Activated gamma-delta T cell treated with Interleukin-2 at 50 U/mL for 16 hours (primary cell): ENCODE measurements at places on chromosomes 2 and 18.

GRCh38 chr18:30177056-30177455, 865.5 kb downstream of the DSC3 start:
- DNase-seq: no peak

GRCh38 chr18:52624702-52625101, 284.7 kb downstream of the DCC start:
- DNase-seq: no peak

DNA sequence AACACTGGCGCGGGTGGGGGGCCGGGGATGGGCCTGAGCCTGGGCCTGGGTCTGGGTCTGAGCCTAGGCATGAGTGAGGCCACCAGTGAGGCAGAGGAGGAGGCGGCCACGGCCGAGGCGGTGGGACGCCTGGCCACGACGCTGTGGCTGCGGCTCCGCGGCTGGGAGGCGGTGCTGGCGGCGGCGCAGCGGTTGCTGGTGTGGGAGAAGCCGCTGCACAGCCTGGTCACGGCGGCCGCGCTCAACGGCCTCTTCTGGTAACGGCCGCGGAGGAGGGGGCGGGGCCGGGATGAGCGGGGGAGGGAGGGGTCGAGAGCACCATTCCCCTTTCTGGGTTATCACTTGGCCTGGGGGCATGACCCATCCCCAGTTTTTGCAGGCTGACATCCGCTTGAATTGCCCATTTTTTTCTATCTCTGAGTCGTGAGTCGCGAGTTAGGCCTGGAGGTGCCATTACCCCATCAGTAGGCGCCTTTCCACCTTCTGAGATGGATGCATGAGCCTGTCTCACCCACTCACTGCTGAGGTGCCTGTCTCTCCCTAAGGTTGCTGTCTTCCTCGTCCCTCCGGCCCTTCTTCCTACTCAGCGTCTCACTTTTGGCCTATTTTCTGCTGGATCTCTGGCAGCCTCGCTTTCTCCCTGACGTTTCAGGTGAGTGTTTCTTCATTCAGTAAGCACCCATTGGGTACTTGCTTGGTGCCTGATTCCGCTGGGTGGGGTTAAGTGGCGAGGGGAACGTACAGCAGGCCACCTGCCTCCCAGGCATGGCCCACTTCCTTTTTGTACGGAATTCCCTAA, 501 bp downstream of the RETREG2 start:
- peak; percentile 29 for DNase-seq

DNA sequence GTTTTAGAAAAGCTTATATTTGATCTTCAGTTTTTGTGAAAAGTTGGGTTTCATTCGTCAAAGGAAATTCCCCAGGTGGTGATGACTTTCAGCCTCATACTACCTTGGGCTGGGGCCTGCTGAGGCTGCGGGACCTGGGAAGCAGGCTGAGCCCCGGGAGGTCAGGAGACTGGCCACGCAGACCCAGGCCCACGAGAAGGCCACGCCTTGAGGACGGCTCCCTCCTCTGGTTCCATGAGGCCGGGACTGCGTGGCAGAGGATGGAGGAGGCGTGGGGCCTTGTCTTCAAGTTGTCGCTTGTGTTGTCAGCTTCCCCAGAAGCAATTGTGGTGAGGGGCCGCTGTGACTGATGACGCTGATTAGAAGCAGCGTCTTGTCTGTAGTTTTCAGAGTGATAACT, 11.8 kb downstream of the CNDP2 start:
- DNase-seq: no peak

- peak; percentile 30 for DNase-seq
These were observed 797 bp upstream of the GRHL1 start for GRCh38 chr2:9950521-9951271.

- DNase-seq: no peak
These were observed 25.8 kb downstream of the XDH start for GRCh38 chr2:31388736-31389135.

DNA sequence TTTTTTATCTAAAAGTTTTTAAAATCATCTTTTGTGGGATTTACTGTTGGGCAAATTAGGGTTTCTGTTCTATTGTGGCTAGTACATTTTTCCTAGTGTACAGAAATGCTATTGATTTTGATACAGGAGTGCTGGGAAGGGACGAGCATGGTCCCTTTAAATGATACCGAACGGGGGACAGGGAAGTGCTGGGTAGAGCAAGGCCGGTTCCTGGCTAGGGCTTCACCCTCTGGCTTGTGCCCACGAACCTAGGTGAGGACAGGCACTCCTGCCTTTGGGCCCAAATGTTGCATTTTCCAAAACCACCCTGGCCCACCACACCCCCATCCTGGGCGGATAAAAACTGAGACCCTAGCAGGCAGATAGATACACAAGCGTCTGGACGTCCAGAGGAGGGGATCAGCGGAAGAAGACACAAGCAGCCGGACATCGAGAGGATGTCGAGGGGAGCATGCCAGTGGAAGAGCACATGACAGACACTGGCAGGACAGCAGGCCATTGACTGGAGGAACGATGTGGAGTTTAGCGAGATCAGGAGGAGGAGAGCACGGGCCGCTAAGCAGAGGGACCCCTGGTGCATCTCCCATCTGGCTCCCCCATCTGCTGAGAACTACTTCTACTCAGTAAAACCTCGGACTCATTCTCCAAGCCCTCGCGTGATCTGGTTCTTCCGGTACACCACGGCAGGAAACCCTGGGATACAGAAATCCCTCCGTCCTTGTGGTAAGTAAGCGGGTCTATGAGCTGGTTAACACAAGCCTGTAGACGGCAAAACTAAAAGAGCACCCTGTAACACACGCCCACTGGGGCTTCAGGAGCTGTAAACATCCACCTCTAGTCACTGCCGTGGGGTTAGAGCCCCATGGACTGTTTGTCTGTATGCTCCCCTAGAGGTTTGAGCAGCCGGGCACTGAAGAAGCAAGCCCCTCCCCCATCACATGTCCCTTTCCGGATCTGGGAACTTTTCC, 13.5 kb upstream of the CALCRL start:
- no peak for DNase-seq

- DNase-seq: peak; percentile 17
These were observed 78.8 kb upstream of the TTC39C start for GRCh38 chr18:23935804-23936203.

- DNase-seq: no peak
These were observed 47.6 kb downstream of the COL5A2 start for GRCh38 chr2:189131991-189132390.

DNA sequence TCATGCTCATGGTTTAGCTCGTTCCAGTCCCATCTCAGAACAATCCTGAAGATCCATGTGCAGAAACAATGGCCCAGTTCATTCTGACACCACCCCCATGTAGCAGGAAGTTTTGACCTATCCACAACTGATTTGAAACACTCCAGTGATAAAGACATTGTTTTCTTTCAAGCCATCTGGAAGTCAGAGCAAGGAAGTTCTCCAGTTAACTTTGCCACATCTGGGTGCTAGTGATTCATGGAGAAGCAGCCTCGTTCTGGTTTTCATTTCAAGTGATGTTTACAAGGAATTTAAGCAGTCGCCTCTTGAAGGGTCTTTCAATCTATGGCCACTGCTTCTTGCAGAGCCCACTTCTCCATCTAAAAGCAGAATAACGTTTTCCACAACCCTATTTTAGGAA, 36.6 kb upstream of the TWIST2 start:
- no peak for DNase-seq

GRCh38 chr2:26162963-26163362, 9.9 kb upstream of the GAREM2 start:
- no peak for DNase-seq

DNA sequence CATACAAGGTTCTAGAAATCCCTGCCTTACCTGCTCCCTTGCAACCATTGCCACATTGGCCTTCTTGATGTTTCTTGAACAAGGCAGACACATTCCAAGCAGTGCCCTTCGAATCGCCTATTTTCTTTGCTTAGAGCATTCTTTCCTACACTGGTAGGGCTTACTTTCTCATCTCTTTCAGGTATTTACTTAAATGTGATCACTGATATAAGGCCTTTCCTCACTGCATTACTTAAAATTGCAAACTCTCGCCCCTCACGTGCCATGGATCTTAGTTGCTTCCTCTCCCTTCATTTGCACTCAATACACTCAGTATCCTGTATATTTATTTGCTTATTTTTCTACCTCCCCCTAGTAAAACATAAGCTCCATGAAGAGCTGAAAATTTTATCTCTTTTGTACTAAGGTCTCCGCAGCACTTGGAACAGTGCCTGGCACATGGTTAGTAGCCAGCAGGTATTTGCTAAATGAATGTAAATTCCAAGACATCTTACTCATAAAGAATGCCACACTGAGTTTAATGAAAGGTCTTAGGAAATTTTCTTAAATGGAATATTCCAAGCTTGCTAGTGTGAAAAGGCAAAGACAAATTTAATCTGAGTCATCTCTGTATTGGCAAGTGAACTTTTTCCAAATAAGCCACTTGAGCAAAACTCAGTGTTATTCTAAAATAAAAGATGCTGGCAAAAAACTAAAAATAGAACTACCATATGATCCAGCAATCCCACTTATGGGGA, 42.4 kb upstream of the FIGN start:
- DNase-seq: no peak

DNA sequence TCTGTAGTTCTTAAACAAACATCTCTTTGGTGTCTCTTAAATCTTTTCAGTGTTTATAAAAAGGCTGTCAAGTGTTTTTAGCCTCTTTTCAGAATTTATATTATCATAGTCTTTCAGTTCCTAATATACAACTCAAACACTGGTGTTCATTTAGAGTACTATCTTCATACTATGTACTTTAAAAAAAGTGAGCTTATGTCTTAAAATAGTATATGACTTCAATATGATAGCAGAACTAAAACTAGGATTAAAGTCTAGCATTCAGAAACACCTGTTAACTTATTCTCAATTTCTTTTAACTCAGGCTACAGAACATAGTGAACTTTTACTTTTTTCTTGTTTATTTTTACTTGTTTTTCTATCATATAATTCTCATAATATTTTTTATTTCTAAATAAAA, 14.7 kb upstream of the IKZF2 start:
- DNase-seq: no peak

GRCh38 chr2:177882501-177882900, 190.1 kb downstream of the PDE11A start:
- no peak for DNase-seq

DNA sequence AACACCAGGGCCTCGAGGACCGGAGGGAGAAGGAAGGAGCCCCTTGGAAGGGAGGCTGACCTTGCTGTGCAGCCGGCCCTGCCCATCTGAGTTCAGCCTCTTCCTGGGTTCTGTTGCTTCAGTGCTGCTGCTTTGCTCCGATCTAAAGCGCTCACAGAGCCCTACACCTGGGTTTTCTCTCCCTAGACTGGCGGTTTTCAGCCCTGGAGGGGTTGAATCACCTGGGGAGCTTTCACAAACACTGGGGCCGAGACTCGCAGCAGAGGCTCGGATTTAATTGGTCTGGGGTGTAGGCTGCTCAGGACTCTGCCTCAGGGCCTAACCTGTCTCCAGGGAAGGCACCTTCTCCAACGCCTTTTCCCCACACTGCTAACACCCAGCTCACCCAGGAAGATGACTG, 40.9 kb upstream of the SMAD7 start:
- no peak for DNase-seq

GRCh38 chr2:204359076-204359475, 186.2 kb upstream of the PARD3B start:
- no peak for DNase-seq

- DNase-seq: no peak
These were observed 118.3 kb downstream of the MGAT5 start for GRCh38 chr2:134372141-134372540.

GRCh38 chr2:70947556-70948184, 12.0 kb downstream of the ATP6V1B1 start:
- DNase-seq: no peak

DNA sequence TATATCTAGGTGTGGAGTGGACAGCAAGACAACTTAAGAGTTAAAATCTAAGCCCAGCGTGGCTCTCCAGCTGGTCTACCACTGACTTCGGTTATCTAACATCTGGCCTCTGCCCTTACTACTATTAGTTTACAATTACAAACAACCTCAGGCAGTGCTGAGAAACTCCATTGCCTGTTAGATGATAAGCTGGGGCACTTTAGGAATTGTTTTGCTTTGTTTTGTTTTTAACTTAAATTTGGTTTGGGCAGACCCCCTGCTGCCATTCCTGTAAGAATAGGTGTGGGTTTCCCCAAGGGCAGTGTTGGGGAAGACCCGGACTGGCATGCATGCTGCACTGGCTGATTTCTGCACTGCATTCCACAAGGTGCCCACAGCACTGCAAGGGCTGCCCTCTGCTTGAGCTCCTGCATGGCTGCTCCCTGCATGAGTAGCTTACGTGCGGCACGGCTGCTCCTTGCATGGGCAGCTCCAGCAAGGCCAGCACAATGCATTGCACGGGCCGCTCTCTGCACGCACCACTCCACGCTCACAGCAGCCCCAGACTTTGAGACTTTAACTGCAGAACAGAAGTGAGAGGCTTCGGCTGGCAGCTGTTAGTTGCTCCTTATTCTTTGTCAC, 74.2 kb upstream of the SERTAD2 start:
- no peak for DNase-seq

DNA sequence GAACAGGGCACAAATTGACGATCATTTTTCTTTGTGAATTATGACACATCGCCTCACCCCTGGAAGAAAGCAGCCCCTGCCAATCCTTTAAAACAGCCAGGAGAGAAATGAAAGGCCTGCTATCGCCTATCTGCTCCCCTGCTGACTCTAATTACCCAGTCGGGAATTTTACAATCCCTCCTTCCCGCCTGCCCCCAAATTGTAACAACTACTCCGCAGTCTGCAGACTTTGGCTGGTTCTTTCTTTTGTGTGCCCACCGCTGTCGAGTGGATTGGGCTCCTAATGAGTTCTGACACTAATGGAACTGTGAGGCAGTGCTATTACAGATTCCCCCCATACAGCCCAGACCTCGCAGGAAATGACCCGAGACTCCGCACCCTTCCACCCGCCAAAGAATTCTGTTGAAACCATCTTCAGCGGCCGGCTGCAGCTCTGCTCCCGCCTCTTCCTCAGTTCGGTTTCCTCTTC, 281.2 kb upstream of the PARD3B start:
- DNase-seq: no peak

DNA sequence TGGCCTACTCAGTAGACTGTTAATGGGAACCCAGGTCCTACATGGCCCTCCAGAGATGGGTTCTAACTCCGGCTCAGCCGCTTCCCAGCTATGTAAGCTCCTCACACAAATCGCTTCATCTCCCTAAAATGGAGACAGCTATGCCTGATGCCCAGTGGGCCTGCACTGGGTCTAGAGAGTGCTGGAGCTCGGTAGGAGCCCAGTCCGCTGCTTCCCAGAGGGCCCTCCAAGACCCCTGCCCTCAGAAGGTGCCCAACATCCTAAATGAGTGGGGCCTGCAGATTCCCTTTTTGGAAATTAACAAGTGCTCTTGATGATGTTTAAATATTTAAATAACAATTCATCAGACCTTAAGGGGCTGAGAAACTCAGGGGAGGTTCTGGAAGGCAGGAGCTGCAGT, 47.1 kb downstream of the HS1BP3 start:
- DNase-seq: no peak

GRCh38 chr2:190696792-190697398, 48.0 kb downstream of the NAB1 start:
- no peak for DNase-seq

GRCh38 chr2:180003559-180003958, 3.5 kb downstream of the CWC22 start:
- no peak for DNase-seq

- DNase-seq: no peak
These were observed 12.5 kb upstream of the GEMIN6 start for GRCh38 chr2:38765551-38765950.
